Airway epithelial cell (primary cell): ENCODE measurements at places on chromosomes 11 and 22. TPM values are rescaled to one million over a fixed set of nuclear protein-coding genes. Genes with fewer than 3 reads are reported as not detected.

MYO7A gene
- total RNA-seq = 0.07 TPM in 1 of 2 replicates, not detected in the other

OR4X1 gene
- total RNA-seq = not detected in 2 replicates

OR5AP2 gene
- not detected in 2 replicates for total RNA-seq

FAT3 gene
- under 0.01 TPM in 1 of 2 replicates, not detected in the other for total RNA-seq

TRIM51 gene
- total RNA-seq = not detected in 2 replicates

ANO5 gene
- total RNA-seq = not detected in 2 replicates

USP2 gene
- 1.1 and 1.9 TPM in 2 replicates for total RNA-seq

YPEL1 gene
- 0.07 TPM in 1 of 2 replicates, not detected in the other for total RNA-seq

MUC15 gene
- 5.2 and 7.7 TPM in 2 replicates for total RNA-seq

CACNA1I gene
- total RNA-seq = 0.07 and 0.14 TPM in 2 replicates

PAX6 gene
- total RNA-seq = not detected in 2 replicates

PARVA gene
- 12.1 and 15.5 TPM in 2 replicates for total RNA-seq

FOLR3 gene
- 0.21 TPM in 1 of 2 replicates, not detected in the other for total RNA-seq

MUC6 gene
- total RNA-seq = not detected in 2 replicates

OR8D4 gene
- total RNA-seq = not detected in 2 replicates

OR6A2 gene
- total RNA-seq = not detected in 2 replicates

SCGB1A1 gene
- total RNA-seq = not detected in 2 replicates

VWCE gene
- total RNA-seq = 0.21 TPM in 1 of 2 replicates, not detected in the other

MYBPC3 gene
- total RNA-seq = not detected in 2 replicates

C22orf42 gene
- not detected in 2 replicates for total RNA-seq

DDX25 gene
- total RNA-seq = not detected in 2 replicates

EXPH5 gene
- 4.8 and 8.7 TPM in 2 replicates for total RNA-seq

NRXN2 gene
- total RNA-seq = not detected in 2 replicates
